ENCODE measurements at places on chromosomes 2 and 18.
A peak's percentile ranks its signal among the peaks of the same experiment; 100 is the strongest.

GRCh38 chr2:238908960-238909951 lies 61.4 kb downstream of the TWIST2 start:
- DNase-seq: no peak

DNA sequence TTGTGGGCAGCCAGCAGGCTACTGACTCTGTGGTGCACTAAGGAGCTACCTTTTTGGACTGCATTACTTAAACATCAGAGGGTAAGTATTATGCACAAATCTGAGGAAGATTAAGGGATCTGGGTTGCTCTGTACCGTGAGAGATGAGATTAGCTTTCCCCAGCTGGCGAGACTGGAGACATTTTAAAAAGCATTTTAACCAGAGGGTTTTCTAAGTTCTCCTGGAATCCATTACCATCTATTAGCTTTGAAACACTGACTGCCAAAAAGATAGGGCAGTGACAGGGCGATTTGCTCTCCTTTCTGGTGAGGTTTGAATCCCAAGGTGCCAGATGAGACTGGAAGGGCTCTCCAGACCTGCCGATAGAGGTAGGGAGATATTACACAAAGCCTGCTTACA lies 63.2 kb downstream of the LYPD6 start:
- DNase-seq: no peak

DNA sequence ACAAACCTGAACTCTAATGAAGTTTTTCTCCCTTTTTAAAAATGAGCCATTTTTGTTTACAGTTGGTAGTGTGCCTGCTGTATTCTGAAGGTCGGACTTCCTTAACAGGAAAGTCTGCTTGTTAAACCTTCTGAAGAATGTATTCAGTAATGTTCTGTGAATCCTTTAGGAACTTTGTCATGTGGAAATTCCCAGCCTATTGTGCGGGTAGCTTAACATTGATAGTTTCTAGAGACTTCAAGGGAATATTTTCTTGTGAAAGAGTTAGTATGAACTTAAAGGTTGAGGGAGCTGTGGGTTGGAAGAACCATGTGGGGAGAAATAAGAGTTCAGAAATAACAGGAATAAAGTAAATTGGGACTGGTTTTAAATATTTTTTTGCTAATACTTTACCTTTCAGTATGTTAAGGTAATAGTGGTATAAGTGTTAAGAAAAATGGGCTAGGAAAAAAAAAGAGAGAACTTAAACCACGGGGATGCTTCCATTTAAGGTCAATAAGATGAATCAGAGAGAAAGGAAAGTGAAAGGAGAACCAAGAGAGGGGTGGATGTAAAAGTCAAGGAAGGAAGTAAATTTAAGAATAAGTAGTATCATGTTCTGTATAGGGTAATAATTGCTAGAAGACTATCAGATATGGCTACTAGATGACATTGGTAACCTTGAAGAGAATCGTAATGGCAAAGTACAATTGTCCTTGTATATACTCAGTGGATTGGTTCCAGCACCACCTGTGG lies 90.5 kb downstream of the PMS1 start:
- DNase-seq: no peak

- no peak for DNase-seq
These were observed 130.1 kb downstream of the RAB3GAP1 start for GRCh38 chr2:135182190-135182589.

DNA sequence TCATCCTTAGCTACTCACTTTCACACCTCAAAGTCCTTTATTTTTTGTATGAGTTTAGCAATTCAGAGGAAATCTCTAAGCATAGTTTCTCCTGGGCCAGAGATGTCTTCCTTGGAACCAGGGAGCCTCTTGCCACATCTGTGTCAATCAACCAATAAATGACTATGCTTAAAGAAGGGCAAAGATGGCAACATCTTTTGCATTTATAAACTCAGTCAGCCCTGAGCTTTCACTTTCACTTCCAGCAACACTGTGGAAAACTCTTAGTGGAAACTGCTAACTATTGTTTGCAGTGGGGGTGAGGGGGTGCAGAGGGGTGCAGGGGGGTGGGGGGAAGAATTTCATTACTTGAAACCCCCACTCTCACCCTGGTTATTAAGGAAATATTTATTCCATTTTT lies 3.4 kb downstream of the ACVR1C start:
- no peak for DNase-seq

GRCh38 chr2:147917161-147917560 lies 72.3 kb downstream of the ACVR2A start:
- DNase-seq: no peak

DNA sequence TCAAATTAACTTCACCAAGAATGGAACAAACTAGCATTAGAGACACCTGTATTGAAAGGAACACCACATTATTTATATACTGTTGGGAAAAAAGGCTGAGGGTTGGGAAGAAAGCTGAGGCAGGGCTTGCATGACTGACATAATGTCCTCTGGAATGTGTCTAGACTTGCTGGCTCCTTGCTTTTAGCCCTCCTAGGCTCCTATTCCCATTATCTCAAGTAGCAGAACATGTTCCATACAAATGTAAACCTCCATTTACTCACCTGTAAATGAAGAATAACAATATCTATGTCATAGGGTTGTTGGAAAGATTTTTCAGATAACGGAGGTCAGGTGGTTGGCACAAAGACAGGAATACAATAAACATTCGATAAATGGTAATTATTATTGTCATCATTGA lies 976 bp upstream of the ACADL start:
- no peak for DNase-seq

- DNase-seq: no peak
These were observed 24.4 kb downstream of the EMILIN2 start for GRCh38 chr18:2871111-2871720.

DNA sequence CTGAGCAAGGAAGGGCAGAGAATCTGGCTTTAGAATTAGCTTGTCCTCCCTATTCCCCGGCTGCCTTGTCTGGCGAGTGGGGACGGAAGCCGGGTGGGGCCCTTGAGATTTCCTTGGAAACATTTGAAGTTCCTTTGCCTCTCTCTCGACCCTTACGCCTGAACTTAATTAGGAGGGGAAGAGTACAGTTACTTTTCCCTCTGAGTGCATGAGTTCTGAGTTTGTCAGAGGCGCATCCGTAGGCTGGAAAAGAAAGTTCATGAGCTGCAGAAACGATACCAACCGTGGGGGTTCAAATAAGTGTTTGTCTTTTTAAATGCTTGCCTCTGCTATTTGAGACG lies 468 bp downstream of the PIKFYVE start:
- no peak for DNase-seq

- DNase-seq: no peak
These were observed 53.1 kb upstream of the EFEMP1 start for GRCh38 chr2:55976681-55977080.

DNA sequence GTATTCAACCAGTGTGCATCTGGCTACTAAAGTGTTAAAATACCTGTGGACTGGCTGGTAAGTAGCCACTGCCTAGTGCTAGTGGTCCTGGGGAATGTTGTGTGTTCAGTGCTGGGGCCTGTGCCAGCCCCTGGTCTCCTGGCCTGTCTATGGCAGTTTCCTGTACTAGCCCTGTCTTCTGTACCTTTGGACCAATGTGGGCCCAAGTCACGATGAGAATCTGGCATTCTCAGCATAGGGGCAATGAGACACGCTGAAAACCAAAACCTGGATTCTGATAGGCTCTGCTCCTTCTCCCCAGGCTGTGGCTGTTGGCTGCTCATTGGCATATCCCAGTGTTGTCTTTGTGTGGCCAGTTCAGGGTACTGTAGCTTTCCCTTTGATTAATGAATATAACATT lies 170.4 kb downstream of the PTPRM start:
- no peak for DNase-seq

DNA sequence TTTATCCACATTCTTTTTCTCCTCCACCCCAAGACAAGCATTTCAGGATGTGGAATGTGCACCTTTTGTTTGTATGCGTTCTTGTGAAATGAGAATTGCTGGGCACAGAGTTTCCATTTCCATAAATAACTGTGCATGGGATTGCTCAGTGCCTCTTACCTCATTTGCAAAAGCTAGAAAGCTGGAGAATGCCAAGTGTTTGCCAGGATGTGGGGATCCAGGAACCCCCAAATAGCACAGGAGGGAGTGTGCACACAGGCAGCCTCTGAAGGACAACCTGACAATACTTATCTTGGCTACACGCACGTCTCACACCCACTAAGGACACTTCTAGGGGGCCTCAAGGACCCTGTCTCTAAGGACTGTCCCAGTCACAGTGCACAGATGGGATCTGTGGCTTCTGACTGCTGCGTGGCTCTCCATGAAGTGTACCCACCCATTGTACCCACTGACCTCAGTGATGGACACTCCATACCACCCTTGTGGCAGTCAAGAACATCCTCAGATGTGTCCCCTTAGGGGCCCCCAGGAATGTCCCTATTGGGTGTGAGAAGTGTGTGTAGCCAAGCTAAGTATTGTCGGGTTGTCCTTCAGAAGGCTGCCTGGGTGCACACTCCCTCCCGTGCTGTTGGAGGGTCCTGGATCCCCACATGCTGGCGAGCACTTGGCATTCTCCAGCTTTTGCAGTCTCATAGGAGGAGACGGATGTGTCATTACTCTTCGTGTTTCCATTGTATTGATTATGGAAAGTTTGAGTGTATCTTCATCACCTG lies 38.4 kb downstream of the CAPN13 start:
- DNase-seq: no peak

DNA sequence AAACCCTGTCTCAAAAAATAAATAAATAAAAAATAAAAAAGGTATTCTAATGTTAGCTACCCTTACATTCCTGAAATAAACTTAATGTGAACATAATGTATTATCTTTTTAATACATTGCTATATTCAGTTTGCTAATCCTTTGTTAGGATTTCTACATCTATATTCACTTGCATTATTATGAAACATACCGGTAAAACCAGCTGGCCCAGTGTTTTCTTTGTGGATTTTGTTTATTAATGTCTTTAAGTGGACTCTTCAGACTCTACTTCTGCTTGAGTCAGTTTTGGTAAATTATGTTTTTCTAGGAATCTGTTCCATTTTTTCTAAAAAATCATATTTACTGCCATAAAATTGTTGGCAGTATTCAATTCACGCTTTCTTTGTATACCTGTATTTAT lies 34.5 kb downstream of the PTPN2 start:
- DNase-seq: no peak

DNA sequence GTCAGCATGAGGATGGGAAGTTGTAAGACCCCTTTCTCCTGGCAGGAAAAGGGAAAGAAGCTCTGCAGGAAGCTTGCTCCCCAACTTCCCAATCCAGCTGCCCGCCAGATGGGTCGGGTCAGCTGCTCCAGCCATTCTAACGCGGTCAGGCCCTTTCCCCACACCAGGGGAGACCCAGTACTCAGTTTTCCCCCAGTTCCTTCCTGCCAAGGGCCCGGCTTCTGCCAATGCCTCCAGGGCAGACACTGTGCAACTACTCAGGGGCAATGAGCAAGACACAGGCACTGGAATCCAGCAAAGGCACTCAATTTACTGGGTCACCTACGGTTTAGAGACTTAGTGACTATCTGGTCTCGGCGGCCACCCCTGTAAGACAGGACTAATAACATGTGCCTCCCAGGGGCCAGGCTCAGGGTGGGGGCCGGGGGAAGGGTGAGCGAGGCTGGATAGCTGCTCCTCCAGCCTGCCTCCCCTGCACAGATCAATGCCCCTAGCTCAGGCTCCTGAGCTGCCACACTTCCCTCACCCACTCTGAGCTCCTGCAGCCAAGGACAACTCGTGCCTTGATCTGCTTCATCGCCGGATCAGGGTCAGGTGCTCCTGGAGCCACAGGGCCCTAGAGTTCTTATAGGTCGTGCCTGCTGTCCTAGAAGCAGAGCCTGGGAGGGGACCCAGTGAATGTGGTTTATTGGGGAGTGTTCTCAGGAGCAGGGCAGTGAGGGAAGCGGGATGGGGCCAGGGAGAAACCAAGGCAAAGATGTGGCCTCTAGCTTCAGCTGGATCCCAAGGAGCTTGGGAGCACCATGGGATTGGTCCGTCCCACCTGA lies 171.1 kb downstream of the ZFP36L2 start:
- no peak for DNase-seq

DNA sequence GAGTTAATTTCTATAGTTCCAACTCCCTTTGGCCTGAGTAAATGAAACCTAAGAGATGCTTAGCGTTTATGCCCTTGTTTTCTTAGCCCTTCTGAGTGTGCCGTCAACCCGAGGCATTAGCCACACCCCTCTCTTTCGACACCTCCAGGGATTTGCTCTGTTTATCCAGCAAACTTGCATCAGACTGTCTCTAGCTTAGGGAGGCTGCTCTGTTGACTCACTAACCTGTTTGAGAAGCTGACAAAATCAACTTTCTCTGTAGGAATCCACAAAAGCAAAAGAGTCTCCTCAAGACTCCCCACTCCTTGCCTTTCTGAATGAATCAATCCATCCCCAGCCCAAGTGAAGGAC lies 317.6 kb downstream of the TNS1 start:
- DNase-seq: no peak

DNA sequence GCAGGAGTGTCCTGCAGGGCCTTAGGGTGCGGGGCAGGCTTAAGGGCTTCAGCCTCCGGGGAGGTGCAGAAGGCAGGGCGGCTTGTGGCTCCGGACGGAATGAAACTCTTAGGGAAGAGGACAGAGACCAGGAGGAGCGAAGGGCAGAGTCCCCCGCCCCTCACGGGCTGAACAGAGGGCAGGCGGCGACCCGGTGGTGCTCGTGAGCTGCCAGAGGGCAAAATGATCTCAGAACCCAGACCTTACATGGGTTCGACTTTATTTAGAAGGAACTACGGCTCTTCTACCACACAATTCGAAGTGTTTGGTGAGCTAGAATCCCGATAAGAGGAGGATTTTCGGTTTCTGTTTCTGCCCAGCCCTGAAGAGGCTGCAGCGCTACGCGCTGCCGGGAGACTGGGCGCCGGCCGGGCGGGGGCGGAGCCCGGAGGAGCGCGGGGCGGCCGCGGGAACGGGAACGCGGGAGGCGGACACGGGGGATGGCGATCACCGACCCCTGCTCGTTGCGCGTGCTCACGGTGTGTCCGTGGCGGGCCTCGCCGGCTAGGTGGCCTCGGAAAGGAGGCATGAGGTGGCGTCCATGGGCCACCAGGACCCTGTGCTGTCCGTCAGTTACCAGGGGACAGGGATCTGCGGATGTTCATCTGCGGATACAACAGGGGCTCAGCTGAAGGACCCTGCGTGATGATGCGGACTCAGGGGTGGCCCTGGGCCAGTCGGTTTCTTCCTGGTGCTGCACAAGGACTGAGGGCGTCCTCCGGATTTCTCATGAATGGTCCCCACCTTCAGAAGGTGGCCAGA lies 4.2 kb upstream of the SP100 start:
- peak; percentile 84 for DNase-seq

- no peak for DNase-seq
These were observed 4.5 kb downstream of the CRIM1 start for GRCh38 chr2:36360063-36360462.

DNA sequence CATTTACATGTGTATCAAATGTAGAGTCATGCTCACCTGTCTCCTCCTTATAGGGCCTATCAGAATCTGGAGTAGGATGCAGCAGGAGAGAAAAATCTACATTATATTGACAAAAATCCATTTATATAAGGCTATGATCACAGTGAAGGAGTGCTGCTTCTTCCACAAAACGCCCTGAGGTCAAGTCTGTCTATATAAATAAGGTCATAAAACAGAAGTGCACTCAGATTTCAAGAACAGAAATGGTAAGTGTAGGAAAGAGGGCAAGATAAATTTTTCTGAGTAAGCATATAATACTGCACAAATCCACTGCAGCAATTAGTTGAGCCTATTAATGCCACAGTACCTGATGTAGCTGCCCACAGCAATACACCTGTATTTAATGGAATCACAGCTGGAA lies 51.8 kb downstream of the COL5A2 start:
- no peak for DNase-seq

Data from left forelimb (tissue), 1 donor.